HT1080 (cell line): ENCODE measurements at places on chromosomes 11 and 22.
A peak's percentile ranks its signal among the peaks of the same experiment; 100 is the strongest.

- peak; percentile 63 for DNase-seq
These were observed 3.3 kb upstream of the SHISA8 start for GRCh38 chr22:41917903-41918791.

DNA sequence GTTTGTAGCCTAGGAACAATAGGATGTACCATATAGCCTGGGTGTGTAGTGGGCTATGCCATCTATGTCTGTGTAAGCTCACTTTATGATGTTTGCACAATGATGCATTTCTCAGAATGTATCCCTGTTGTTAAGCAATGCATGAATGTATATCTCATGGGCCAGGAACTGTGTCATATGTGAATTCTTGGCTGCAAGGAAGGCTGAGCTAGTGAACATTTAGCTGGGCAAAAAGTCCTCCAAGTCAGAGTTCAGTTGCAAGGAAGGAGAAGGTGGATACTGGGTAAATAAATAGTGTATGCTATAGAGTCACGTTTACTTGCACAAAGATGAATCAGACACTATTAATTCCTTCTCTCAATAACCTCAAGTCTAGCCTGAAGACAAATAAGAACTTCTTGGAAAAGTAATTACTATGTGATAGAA lies 136.1 kb downstream of the EHF start:
- peak; percentile 9 for DNase-seq

- no peak for DNase-seq
These were observed 10.3 kb downstream of the FXYD2 start for GRCh38 chr11:117814204-117814765.

GRCh38 chr22:19826619-19826950 lies 28.1 kb downstream of the GNB1L start:
- DNase-seq = no peak

DNA sequence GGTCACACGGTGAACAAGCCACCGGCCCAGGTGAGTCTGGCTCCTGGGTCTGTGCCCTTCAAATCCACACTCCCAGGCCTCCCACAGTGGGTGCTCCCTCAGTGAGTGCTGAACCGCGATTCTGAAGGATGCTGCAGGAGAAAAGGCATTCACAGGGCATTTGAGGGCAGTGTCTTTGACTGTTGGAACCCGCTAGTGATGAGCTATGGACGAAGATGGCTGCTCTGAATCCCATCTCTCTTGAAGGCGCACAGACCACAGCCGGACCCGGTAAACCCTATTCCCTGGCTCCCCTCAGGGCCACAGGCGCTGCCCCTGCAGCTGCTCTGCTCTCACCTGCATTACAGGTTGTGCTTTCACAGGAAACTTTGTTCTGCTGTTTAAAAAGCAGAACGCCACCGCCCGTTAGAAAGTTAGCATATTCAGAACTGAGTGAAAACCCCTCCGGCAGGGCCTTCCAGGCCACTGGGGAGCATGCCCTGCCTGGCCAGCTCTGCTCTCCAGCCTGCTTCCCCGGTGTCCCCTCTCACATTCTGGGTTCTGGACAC lies 3.2 kb downstream of the LRRC32 start:
- DNase-seq = no peak
